Activated CD8-positive, alpha-beta memory T cell treated with anti-CD3 and anti-CD28 coated beads for 4 hours (primary cell): ENCODE measurements at places on chromosomes 13 and 19.
A peak's percentile ranks its signal among the peaks of the same experiment; 100 is the strongest.

- DNase-seq = no peak
These were observed 1.4 kb downstream of the WDFY2 start for GRCh38 chr13:51585696-51586095.

- DNase-seq = no peak
These were observed 2.3 kb upstream of the C19orf84 start for GRCh38 chr19:51392701-51393100.

- DNase-seq = no peak
These were observed 381.6 kb downstream of the KLF5 start for GRCh38 chr13:73440296-73440895.

GRCh38 chr19:48637948-48638830, 1.0 kb upstream of the DBP start:
- DNase-seq = peak; percentile 55

- no peak for DNase-seq
These were observed 630 bp downstream of the NUCB1 start for GRCh38 chr19:48900477-48901406.

GRCh38 chr13:26017196-26017921, 34.5 kb downstream of the SHISA2 start:
- DNase-seq = no peak

GRCh38 chr19:18711893-18712292, 28.4 kb downstream of the CRTC1 start:
- no peak for DNase-seq

- DNase-seq = no peak
These were observed 660.4 kb downstream of the SLITRK1 start for GRCh38 chr13:83221813-83222241.

- no peak for DNase-seq
These were observed 25.2 kb downstream of the ANKRD27 start for GRCh38 chr19:32649751-32650150.

GRCh38 chr13:47100214-47100853, 203.5 kb upstream of the HTR2A start:
- no peak for DNase-seq

- DNase-seq = no peak
These were observed 532.0 kb downstream of the GPC6 start for GRCh38 chr13:93758575-93758974.

- no peak for DNase-seq
These were observed 36.1 kb upstream of the EIF3G start for GRCh38 chr19:10155839-10156238.

- DNase-seq = no peak
These were observed 27.5 kb downstream of the VRK3 start for GRCh38 chr19:49997709-49998108.

- no peak for DNase-seq
These were observed 403.5 kb upstream of the MIR17HG start for GRCh38 chr13:90943946-90944345.

DNA sequence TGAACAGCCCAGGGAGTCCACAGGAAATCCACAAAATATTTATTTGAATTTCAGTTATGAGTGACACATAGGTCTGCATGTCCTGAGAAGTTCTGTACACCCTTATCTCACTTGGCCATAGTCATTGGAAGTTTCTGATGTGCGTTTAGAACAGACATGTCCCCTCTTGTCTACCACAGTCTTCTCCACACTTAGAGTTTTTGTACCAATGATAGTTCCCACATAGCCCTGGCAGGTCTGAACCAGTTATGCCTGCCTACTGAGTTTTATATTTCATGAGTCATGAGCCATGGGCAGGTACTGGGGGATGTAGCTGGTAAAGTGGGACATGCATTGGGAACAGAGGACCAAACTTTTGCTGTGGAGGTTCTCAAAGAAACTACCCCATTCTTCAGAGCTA, 11.3 kb downstream of the ZNF132 start:
- no peak for DNase-seq

DNA sequence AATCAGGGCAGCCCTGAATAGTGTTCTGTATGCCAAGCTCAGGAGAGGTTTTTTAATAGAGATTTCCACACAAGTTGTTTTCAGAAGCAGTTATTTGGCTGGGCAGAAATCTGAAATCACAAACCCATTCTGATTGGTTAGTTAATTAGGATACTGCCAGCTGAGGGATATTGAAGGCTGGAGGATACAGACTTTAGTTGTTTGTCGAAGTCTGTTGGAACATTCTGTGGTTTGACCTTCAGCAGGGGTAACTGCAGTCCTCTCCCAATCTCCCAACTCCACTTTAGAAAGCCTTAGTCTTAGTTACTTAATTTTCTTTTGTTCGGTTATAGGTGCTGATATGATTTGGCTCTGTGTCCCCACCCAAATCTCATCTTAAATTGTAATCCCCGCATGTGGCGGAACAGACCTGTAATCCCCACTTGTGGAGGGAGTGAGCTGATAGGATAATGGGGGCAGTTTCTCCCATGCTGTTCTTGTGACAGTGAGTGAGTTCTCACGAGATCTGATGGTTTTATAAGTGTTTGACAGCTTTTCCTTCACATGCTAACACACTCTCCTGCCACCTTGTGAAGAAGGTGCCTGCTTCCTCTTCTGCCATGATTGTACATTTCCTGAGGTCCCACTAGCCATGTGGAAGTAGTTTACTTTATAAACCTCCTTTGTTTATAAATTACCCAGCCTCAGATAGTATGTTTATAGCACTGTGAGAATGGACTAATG, 169.2 kb downstream of the GPC5 start:
- DNase-seq = no peak
